ENCODE measurements at places on chromosomes 1 and 21.

GRCh38 chr1:168213349-168213748 is 12.5 kb upstream of the SFT2D2 start:
- DNase-seq: no peak

GRCh38 chr1:15738416-15739113 is 2.5 kb downstream of the SLC25A34 start:
- DNase-seq: no peak

DNA sequence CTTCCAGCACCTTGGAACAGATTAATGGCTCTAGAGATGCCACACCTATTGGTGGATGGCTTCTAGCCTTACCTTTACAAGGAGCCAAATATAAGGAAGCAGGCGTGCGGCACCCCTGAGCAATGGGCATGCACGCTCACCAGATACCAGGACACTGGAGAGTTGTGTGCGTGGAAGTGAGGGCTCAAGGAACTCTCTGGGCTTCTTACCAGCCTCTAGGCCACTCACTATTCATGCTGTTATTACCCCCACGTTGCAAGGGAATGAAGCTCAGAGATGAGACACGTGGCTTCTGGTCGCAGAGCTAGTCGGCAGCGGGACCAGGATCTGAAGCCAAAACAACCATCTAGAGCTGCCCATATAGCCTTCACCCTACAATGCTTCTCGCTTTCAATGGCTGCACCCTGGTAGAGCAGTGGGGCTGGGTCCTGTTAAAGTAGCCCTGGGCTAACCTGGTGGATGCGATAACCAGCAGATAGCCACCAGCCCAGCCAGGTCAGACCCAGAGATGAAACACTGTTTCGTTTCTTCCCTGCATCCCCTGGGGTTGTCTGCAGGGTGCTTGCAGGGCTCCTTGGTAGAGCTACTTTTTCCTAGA is 396.4 kb upstream of the VAMP3 start:
- DNase-seq: no peak

DNA sequence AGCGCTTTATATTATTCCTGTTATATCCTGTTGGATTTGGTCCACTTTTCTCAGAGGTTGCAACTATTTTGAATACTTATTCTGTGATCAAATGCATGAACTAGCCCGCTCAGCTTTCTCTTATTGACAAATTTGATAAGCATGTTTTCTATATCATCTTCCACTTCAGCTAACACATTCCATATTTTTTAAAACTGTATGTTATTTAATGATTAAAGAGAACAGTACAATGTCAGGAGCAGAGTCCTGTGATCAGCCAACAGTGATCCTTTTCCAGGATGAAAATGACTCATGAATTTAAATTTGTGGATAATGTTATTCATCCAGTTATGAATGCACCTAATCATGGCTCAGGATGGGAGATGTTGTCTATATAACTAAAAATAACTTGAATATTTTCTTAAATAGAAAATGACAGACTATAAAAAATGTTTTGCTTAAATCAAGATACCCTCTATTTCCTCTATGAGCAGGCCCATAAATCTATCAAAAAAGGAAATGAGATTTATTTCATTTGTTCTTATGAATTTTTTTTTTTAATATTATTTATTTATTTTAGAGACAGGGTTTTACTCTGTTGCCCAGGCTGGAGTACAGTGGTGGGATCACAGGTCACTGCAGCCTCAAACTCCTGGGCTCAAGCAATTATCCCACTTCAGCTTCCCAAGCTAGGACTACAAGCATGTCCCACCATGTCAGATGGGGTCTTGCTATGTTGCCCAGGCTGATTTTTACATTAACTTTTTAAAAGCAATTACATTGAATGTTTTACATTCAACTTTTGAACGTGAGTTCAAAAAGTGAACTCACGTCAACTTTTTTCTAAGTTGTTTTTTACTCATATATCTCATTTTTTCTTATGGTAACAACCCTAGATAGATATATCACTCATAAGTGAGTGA is 12.5 kb downstream of the BPNT1 start:
- no peak for DNase-seq

GRCh38 chr1:185309566-185309965 is 7.5 kb downstream of the IVNS1ABP start:
- DNase-seq: no peak

Data from NCI-H1417 (cell line).